Stimulated activated CD8-positive, alpha-beta memory T cell treated with anti-CD3 and anti-CD28 coated beads, Interleukin-15, amount 100 ng/mL, for 1 hour (primary cell): ENCODE measurements at places on chromosomes 12 and 14.

DNA sequence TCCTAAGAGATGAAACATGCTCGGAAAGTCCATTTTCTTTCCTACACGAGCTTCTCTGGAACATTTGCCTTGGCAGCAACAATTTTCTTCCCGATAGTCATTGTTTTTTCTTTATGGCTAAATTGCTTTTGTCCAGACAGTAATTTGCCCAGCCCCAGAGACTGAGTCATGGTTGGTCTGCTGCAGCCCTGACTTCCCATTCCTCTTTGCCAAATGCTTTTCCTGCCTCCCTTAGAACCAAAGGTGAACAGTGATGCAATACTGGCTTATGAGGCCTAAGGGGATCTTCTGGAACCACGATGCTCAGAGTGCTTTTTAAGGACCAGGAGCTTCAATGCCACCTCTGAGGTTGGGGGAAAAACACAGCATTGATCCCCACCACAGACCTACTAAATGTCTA is 1599.6 kb upstream of the TMEM132C start:
- DNase-seq: no peak

- no peak for DNase-seq
These were observed 160.9 kb downstream of the SPTSSA start for GRCh38 chr14:34300882-34301734.

GRCh38 chr12:122107261-122107660 is 28.7 kb downstream of the MLXIP start:
- no peak for DNase-seq

DNA sequence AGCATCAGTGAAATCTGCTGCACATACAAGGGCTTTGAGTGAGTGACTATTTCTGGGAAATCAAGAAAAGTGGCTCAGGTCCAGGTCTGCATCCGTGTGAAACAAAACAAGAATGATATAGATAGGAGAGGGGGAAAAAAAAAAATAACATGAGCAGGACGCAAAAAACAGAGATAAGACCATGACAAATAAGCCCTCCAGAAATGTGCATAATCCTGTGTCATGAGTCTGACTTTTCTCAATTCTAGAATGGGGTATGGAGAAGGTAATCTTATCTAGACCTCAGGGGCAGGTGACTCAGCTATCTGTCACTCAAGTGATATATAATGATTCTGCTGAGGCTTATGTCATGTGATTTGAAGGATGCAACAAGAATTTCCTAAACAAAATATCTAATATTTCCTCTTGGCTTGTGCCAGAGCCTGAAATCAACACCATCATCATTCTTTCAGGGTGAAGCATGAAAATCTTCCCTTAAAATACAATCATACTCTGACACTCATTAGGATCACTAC is 250.0 kb downstream of the PHLDA1 start:
- no peak for DNase-seq

- DNase-seq: no peak
These were observed 16.5 kb downstream of the SPTLC2 start for GRCh38 chr14:77599889-77600288.

DNA sequence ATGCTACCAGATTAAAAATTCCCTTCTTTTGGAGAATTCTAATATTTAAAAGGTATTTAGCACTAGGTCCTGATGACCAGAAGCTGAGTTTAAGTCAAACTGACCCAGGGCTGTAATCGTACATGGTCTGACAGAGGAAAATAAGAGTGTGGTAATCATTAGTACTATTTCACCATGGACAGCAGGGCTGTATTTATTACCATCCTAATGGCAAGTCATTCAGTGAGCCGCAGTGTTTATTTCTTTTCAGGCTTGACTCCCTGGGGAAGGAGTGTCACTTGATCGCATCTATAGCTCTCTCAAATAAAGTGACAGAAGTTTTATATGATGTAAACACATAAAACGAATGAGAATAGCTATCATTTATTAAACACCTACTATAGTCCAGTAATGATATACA is 261.8 kb downstream of the BTG1 start:
- no peak for DNase-seq

DNA sequence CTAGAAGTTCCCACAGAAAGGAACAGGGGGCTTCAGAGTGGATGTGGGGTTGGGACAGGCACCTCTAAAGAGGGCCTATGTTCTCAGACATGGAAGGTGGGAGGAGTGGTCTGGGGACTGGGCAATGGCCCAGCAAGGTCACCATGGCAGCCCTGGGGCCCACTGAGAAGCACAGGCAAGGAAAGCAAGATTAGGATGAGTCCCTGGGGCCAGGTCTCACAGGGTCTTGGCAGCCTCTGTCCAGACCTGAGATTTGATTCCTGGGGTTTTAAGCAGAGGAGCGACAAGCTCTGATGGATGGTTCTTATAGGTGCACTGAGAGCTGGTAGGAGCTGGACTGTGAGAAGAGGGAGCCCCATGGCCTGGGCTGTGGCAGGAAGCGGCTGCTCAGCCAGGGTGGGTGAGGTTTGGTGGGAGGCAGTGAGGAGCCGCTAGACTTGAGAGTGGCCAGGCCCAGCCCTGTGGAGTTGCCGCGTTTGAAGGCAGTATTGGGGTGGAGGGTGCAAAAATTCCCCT is 44.0 kb downstream of the DLK1 start:
- DNase-seq: no peak
